Aorta (tissue), 5 donors: ENCODE measurements at places on chromosomes 2 and 18.

DNA sequence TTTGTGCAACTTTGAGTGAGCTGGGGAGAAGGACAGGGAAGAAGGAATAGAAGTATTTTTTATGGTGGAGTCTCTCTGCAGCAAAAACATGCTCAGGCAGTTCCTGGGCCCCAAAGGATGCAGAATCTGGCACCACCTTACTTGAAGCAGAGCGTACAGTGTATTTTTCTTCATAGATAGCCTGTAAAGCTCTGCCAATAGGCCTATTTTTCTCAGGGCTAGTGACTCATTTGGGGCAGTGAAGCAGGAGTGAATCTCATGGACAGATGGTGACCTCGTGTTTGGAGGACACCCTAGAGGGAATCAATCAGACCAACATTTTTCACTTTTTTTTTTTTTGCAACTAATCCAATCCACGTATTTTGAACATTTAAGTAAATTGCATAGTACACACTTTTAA lies 268.1 kb upstream of the CXCR4 start:
- no peak for DNase-seq

- no peak for DNase-seq
Measured at GRCh38 chr18:9758624-9759075, 50.5 kb downstream of the RAB31 start.

GRCh38 chr2:121254748-121255147 lies 30.3 kb downstream of the TFCP2L1 start:
- no peak for DNase-seq

DNA sequence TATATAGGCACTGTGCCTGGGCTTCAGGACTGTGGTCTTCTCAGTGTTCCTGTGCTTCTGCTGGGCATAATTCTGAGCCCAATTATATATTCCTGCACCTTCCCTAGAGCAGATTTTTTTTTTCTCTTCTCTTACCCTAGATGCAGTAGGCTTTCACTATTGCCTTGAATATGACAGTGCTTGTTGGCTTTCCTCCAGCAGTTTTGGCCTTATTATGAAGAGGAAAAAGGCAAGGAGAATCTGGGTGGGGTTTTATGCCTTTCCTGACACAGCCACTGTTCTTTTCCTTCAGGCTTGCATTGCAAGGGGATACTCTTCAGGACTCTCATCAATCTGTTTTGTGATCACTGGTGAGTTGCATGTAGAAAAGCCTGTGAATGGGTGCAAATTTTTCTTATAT lies 221.9 kb upstream of the CELF4 start:
- no peak for DNase-seq

DNA sequence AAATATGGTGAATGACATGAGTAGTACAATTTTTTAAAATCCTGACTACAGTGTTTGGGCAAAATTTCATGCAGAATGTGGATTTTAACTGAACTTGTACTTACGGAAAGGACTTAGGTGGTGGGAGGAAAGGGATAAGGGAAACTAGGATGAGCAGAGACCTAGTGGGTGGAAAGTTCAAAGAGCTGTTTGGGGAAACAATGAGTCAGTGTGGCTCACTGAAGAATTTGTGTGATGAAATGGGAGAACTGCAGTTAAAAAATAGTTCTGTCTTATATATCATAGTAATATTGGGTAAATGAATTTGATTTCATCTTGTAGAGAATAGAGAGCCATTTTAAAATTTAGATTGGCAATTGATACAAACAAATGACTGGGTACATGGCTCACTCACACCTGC lies 220.1 kb upstream of the CTAGE1 start:
- no peak for DNase-seq

DNA sequence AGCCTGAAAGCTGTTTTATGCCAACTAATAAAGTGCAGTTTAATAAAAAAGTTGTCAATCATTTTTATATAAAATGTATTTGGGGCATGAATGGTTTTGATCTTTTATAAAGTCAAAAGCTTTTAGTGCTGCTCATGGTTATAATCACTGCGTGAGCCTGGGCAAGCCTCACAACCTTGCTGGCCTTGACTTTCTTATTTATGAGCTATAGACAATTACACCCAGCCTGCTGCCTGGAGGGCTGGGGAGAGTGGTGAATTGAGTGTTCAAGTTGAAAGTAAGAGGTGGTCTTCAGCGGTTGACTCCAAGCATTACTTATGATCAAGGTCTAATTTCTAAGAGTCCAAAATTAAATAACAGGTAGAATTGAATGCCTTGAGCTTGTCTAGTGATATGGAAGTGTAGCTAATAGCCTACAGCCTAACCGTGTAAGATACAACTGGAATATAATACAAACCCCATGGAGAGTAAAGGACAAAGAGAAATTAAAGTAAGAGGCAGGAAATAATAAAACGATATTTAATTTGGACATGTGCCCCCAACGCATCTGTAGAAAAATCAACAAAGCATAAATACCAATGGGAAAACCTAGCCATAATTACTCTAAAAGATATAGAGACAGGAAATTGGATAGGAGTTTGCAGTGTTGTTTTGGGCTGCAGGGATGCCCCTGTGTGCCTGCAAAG lies 106.0 kb upstream of the CYP1B1 start:
- DNase-seq, result no peak

GRCh38 chr2:102581911-102582310 lies 37.4 kb upstream of the SLC9A2 start:
- DNase-seq, result no peak

DNA sequence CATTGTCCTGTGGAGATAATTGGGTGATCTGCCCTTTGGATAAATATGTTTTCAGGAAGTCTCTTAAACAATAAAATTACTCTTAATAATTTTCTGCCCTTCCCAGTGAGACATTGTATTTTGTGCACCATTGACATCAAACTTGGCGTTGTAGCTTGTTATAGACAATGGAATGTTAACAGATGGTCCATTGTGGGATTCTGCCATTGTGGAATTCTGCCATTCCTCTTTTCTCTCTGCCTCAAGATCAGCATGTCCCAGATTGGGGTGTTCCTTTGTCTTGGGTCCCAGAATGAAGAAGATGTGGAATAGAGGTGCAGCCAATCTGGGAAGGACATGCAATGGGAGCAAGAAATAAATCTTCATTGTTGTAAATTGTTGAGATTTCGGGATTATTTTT lies 15.1 kb upstream of the LDAH start:
- DNase-seq, result no peak

DNA sequence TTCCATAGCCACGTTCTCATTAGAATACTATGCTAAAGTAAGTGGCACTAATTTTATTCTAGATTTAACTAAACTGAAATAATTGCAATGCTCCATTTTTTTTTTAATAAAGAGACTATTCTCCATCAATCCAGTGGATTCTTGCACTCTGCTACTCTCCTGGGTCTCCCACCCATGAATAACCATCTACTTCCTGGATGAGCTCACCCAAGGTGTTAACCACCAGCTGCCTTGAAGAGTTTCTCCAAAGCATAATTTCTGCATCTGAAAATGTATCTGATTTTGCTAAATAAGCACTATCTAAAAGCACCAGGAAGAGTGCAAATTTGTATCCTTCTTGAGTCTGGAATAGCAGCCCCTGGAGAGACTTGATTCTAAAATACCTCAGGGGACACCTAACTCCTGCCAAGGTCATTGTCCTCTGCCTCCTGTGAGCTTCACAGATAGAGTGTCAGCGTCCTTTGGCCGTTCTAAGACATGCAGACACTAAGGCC lies 41.6 kb upstream of the SH3BP4 start:
- DNase-seq, result no peak

- no peak for DNase-seq
Measured at GRCh38 chr2:175107146-175107545, 60.9 kb downstream of the ATF2 start.

DNA sequence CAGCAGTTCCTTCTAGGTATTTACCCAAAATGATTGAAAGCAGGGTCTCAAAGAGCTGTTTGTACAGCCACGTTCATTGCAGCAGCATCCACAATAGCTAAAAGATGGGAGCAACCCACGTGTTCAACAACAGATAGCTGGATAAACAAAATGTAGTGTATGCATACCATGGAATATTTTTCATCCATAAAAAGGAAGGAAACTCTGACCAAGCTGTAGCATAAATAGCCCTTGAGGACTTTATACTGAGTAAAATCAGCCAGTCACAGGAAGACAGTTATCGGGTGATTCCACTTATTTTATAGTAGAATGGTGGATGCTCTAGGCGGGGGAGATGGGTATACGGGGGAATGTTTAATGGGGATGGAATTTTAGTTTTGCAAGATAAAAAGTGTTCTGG lies 7.5 kb downstream of the TRAPPC12 start:
- no peak for DNase-seq

- peak; percentile 65 for DNase-seq
Measured at GRCh38 chr2:64975232-64975821, 13.9 kb upstream of the SLC1A4 start.

GRCh38 chr18:13112982-13113381 lies 105.6 kb upstream of the LDLRAD4 start:
- no peak for DNase-seq

DNA sequence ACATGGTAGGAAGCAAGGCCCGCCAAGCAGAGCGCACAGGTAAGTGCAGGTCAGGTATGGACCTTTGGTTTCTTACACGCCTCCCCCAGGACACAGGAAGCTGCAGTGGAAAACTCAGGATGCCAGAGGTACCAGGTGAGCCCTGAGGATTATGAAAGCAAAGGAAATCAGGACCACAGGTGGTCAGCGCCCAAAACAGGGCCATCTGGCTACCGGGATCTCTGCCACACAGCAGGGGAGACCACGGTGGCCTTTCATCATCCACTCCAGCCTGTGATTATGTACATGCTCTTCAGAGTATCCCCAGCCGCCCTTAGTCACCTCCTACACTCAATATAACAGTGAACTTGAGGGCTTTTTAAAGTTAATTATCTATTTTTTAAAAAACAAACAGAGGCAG lies 125.5 kb upstream of the EPC2 start:
- DNase-seq, result no peak

DNA sequence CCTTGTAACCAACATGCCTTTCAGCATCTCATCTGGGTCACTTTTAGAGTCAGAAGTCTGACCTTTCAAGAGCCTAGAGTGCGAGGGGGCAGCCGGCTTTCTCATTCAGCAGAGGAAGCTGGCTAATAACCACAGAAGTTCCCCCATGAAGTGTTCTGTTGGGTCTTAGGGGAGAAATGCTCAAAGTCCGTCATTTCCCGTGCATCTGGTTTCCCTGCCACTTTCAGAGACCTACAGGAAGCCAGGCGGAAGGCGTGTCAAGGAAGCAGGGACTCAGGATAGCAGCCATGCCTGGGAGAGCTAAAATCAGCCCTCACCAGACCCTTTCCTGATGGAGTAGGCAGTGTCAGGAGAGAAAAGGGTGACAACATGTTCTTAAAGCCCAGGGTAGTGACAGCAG lies 301.8 kb upstream of the ID2 start:
- no peak for DNase-seq

DNA sequence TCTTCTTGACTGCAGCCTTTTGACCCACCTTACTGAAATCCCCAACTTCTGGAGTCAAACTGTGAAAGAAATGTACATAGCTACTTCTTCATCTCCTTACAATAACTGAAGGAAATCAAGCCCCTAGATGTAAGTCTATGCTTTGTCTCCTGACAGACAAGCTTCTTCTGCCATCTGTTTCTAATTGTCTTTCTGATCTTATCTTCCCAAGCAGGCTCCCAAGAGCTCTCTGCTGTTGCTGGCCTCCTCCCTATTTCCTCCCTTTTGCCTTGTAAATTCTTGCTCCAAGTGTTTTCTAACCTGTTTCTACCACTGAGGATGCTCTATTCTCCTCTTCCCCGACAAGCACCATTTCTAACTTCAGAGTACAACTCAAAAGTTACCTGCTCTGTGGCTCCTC lies 77.4 kb upstream of the OSR1 start:
- DNase-seq, result no peak

- no peak for DNase-seq
Measured at GRCh38 chr2:189421644-189422043, 19.6 kb upstream of the WDR75 start.

DNA sequence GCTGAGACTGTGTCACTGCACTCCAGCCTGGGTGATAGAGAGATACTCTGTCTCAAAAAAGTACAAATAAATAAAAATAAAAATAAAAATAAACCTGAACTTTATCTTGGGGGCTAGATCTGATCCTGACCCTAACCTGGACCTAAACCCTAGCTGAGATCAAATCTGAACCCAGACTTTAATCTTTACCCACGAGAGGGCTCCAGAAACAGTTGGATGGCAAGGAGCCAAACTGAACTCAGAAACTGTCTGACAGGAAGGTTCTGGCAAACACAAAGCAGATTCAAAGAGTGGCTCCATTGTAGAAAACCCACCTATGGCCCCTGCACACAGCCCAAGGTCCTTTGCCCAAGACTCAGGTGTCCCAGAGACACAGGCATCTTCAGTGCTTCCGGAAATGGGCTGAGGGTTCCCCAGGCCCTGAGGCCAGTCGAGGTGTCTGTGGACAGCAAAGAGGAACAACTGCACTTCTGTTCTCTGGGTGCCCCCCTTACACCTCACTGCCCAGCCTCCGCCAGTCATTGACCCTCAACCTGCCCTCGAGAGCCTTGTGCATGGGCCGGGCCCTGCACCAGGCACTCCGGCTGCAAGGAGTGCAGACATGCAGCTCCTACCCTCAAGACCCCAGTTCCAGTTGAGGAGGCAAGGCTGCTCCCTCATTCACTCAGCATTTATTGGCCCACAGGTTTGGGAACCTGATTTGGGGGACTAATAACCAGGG lies 95.2 kb downstream of the TFCP2L1 start:
- DNase-seq, result no peak

- no peak for DNase-seq
Measured at GRCh38 chr2:219638217-219638947, 11.0 kb downstream of the SLC4A3 start.

DNA sequence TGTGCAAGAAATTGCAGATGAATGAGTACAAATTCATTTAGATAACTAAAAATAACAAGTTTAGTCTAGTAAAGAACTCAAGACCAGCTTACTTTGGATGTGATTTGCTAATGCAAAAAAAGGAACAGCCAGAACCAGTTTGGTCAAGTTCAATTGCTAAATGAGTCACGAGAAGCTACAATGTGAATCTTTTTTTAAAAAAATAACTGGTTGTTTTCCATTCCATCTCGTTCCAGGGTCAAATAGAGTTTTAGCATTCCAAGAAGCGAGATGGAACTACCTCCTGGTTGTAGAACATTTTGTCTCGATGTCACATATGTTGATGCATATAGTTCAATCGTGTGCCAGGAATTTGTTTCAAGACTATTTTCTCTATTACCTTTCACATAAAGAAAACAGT lies 65.0 kb upstream of the IKZF2 start:
- no peak for DNase-seq

- no peak for DNase-seq
Measured at GRCh38 chr2:1584691-1585485, 159.4 kb downstream of the PXDN start.

DNA sequence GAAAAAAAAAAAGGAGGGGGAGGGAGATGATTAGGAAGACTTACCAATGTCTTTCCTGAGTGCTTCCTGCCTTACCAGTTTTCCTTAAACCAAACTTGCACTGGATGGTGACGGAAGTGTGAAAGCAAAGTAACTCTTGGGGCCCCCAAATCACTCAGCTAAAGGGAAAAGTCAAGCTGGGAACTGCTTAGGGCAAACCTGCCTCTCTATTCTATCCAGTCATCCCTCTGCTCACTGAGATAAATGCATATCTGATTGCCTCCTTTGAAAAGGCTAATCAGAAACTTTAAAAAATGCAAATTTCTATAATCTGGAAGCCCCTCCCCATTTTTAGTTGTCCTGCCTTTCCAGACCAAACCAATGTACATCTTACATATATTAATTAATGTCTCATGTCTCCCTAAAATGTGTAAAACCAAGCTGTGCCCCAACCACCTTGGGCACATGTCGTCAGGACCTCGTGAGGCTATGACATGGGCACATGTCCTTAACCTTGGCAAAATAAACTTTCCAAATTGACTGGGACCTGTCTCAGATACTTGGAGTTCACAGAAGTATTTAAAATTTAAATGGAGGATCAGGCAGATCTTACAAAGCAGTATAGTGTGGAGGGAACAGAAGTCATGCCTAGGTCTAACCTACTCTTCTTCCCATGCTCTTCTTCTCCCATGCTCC lies 7.2 kb upstream of the CYBRD1 start:
- DNase-seq, result no peak
